ENCODE measurements at places on chromosomes 16 and 17.
A peak's percentile ranks its signal among the peaks of the same experiment; 100 is the strongest.

DNA sequence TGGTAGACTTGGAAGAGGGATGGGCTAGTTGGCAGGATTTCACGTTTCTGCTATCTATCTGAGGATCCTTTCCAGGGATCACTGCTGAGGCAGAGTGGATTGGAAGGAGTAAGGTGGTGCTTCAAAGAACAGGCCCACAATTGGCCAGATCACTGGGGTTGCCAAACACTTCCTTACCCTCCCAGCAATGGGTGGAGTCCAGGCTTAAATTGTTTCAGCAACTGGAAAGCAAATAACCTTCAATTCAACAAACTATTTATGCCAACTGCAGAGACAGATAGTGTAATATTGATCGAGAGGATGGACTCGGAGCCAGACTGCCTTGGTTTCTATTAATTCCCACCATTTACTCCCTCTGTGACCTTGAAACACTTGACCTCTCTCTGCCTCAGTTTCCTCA lies 2.1 kb downstream of the ARRB2 start:
- DNase-seq: no peak

DNA sequence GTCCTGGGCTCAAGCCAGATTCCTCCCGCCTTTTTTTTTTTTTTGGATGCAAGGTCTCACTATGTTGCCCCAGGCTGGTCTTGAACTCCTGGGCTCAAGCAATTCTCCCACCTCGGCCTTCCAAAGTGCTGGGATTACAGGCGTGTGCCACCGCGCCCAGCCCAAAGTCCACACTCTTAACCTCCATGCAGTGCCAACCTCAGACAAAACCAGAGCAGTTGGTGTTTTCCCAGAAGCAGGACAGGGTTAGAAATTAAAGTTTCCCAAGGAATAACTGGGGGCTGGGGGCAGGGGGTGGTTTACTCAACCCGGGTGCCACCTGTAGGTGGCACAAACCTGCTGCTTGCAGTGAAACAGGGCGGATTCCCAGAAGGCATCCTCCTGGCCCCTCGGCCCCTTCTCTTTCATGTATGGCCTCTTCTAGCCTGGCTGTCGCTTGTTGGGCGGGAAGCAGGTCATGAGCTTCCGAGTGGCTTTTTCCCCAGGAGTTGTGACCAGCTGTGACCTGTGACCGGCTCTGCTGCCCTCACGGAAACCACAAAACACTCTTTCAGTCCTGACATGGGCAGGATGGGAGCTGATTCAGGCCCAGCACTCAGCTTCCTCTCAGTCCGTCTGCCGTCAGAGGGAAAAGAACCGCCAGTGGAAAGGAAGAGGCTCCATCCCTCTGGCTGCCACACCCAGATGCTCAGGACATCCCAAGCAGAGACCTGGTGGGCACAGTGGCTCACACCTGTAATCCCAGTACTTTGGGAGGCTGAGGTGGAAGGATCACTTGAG lies 25.6 kb upstream of the USP7 start:
- no peak for DNase-seq

DNA sequence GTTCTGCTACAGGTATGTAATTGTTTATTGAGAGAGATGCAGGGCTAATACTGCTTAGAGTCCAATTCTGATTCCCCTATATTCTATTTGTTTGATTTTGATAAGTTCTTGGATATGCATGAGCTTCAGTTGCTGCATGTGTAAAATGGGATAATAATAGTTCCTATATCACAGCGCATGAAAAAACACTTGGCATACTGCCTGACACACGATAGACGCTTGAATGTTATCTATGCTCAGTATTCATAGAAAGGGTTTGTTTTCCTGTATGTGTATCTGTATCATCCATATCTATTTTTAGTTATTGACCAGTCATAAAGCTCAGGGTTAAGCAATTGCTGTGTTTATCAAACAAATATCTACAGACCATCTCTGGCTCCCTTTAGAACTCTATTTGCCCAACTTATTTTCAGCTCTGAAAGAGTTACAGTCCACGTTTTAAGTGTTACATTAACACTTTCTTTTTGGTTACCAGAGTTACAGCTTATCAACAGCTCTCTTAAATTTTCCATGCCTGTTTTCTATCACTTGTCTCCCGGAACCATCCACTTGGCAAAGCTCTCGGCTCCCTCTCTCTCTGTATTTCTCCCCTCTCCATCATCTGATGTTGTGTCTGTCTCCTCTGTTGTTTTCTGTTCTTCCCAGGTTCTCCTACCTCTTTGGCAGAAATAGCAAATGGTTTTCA lies 334.8 kb downstream of the CBLN1 start:
- no peak for DNase-seq

GRCh38 chr17:66379996-66380395 lies 77.6 kb downstream of the PRKCA start:
- DNase-seq: no peak

DNA sequence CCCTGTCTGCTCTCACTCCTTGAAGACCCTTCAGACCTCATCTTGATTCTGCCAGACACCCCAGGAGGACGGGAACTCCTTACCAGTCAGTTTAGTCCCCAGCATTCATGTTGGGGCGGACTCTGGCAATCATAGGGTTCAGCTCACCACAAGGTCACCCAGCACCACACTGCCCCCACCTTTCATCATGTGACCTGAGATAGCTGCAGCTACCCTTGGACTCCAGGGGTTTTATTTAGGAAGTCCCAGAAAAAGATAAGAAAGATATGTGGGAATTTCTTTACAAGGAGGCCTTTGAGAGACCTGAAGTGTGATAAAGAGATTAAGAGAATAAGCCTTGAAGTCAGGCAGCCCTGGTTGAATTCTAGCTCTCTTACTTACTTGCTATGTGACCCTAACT lies 59.8 kb upstream of the NLK start:
- DNase-seq: no peak

GRCh38 chr16:86631444-86631843 lies 53.1 kb downstream of the FOXL1 start:
- no peak for DNase-seq

GRCh38 chr16:84732674-84733352 lies 33.0 kb downstream of the USP10 start:
- no peak for DNase-seq

- DNase-seq: no peak
Observed at GRCh38 chr16:5467552-5467951, 370.0 kb upstream of the EEF2KMT start.

- DNase-seq: no peak
Observed at GRCh38 chr17:80523956-80524712, 20.5 kb upstream of the RPTOR start.

GRCh38 chr17:49365667-49366066 lies 3.6 kb upstream of the ZNF652 start:
- peak; percentile 45 for DNase-seq

DNA sequence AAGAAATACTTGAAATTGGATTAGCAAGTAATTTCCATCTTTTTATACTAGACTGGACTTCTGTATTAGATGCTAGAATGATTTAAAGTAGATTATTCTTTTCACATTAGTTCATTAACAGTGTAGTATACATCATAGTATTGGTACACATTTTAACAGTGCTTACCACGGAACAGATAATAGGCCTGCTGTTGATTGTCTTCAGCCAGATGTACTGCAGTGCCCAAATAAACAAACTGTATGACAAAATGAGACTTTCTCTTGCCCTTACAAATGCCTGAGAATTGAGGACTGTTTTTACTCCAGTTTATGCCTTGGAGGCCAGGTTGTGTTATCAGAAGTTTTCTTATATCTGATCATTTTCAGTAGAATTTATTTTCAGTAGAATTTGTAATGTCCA lies 631 bp downstream of the EVI2A start:
- DNase-seq: no peak

- no peak for DNase-seq
Observed at GRCh38 chr16:50002190-50002589, 22.8 kb upstream of the CNEP1R1 start.

GRCh38 chr16:5305023-5305422 lies 207.4 kb upstream of the EEF2KMT start:
- DNase-seq: no peak

- no peak for DNase-seq
Observed at GRCh38 chr17:37291351-37291750, 84.4 kb upstream of the C17orf78 start.

- DNase-seq: no peak
Observed at GRCh38 chr16:4697848-4698291, 4.5 kb downstream of the NUDT16L1 start.

GRCh38 chr16:21626659-21627277 lies 25.6 kb downstream of the IGSF6 start:
- DNase-seq: peak; percentile 39

DNA sequence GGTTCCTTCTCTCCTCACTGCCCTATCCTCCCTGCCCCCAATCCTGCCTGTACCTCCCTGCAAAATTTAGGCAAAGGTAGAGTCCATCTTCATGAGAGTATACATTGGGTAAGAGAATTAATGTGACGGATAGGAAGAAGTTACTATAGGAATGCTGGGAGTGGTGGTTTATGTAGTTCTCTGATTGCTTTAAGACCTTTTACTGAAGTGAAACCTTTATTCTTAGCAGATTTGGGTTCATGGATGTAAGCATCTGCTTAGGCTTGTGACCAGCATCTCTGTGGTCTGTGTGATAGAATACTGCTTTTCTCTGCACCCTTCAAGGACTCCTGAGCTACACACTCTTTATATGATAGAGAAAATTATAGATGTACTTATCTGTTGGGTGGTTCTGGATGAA lies 127.3 kb downstream of the PRKCA start:
- DNase-seq: no peak

DNA sequence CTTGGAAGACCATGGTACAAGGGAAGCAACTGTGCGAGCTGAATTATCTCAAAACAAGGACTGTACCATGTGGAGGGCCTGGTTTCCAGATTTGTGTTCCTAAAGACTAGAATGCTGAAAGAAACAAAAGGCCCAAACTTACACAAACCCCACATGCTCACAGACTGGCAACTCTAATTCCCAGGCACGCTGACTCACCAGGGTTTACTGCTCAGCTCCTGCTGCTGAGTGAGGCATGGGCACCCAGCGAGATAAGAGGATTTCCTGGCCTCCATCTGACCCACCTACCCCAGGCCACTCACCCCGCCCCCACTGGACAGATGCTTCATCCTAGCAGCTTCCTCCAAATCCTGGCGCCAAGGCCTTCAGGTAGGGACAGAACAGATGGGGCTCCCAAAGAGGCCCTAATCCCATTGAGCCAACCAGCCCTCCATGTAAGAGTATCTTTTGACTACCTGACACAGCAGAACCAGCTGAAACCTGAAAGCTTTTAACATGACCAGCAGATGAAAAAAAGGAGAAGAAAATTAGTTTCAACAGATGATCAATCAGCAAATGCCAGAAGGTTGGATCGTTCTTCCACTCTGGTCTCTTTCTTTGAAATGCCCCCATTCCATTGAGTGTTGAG lies 33.9 kb downstream of the DCUN1D3 start:
- DNase-seq: no peak

DNA sequence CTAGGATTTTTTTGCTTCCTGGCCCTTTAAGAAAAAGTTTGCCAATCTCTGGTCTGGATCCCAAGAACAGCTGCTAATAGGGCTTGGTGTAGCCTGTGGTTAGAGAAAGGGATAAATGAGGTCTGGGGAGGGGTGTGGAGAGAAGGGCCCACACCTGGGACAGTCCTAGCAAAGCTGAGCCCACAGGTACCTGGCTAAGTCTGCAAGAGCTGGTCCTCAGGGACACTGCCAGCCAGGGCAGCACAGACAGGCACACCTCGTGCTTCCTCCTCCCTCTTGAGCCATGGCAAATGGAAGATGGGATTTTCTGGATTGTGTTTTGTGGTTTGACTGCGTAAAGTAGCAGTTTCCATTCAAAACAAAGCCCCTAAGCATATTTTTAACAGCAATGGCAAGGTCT lies 217.5 kb downstream of the SOX9 start:
- no peak for DNase-seq

DNA sequence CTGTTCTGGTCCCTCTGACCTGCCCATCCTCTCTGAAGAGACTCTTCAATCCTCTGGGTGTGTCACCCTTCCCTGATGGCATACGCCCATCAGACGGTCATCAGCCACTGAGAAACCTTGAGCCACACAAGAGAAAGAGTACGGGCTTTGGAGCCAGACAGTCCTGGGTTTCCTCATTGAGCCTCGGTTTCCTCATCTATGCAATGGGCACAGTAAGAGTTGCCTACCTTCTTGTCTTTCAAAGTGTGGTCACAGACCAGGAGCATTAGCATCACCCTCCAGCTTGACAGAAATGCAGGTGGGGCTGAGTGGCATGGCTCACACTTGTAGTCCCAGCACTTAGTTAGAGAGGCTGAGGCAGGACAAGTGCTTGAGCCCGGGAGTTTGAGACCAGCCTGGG lies 26.1 kb upstream of the MEAK7 start:
- DNase-seq: no peak

DNA sequence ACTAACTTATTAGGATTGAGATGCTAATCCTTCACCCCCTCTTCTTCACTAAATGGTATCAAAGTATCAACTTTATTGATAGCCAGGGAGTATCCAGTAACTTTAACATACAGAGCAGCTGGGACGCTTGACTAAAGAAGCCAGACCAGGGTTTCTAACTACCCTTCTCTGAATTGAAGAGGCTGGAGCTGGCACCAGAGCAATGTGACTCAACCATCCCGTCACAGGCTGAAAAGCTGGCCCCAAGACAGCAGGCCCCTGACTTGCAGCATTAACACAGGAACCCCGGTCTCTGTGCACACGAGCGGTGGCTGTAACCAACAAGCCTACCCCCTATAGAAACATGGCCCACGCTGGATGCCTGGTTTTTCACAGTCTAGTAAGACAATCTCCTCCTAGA lies 59.8 kb downstream of the ANKFN1 start:
- DNase-seq: no peak

GRCh38 chr17:76233588-76234353 lies 6.5 kb downstream of the RNF157 start:
- DNase-seq: no peak

DNA sequence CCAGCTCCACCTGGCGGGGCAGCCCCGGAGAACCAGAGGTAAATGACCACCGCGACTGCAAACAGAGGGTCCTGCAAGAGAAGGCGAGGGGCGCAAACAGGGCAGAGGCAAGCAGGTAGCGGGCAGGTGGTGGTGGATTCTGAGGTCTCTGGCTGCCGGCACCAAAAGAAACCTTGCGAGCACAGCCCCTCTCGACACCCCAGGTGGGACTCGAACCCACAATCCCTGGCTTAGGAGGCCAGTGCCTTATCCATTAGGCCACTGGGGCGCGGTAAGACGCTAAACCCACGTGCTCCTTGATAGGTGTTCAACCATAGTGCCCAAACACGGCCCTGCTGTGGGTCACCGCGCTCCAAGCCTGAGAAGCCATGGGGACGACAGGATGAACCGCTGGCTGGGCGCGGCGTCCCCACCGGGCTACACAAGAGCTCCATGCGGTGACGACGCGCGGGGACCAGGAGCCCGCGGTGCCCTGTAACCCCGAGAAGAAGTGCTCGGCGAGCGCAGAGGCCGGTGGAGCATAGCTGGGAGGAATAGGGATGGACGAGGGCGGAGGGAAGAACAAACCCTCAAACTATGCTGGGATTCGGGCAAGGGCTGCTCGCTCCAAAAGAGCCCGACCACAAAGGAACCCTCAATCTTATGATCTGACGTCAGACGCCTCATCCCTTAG lies 12.4 kb downstream of the ATP5PD start:
- peak; percentile 81 for DNase-seq

- peak; percentile 54 for DNase-seq
Observed at GRCh38 chr16:14300705-14301168, 229.6 kb downstream of the MRTFB start.

- no peak for DNase-seq
Observed at GRCh38 chr16:64543031-64543430, 578.8 kb downstream of the CDH11 start.

GRCh38 chr16:4944333-4945281 lies 7.7 kb upstream of the PPL start:
- peak; percentile 5 for DNase-seq

GRCh38 chr17:73841431-73842060 lies 197.3 kb upstream of the SDK2 start:
- DNase-seq: peak; percentile 33
